ENCODE measurements at places on chromosomes 7 and 10.

- DNase-seq = no peak
- H3K4me3 ChIP-seq = no peak overlapping the region
- no peak overlapping the region for H3K27ac ChIP-seq
- no peaks in the 10 kb centered on the region for H3K36me3 ChIP-seq
- H3K4me1 ChIP-seq = no peaks in the 10 kb centered on the region
These were observed 361.7 kb upstream of the SEMA3C start for GRCh38 chr7:81280531-81280930.

DNA sequence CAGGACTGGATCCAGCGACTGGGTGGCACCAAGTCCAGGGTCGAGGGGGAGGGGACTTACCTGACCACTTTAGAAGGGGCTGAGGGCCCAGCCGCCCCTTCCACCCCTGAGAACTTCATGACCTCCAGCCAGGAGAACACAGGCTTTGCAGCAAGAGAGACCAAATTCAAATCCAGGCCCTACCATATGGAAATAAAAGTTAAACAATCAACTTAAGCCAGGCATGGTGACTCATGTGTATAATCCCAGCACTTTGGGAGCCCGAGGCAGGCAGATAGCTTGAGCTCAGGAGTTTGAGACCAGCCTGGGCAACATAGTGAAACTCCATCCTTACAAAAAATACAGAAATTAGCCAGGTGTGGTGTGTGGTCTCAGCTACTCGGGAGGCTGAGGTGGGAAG lies 61.9 kb downstream of the COL13A1 start:
- H3K36me3 ChIP-seq = no peaks in the 10 kb centered on the region
- no peak overlapping the region for H3K27ac ChIP-seq
- no peak overlapping the region for H3K4me3 ChIP-seq
- no peak for DNase-seq

DNA sequence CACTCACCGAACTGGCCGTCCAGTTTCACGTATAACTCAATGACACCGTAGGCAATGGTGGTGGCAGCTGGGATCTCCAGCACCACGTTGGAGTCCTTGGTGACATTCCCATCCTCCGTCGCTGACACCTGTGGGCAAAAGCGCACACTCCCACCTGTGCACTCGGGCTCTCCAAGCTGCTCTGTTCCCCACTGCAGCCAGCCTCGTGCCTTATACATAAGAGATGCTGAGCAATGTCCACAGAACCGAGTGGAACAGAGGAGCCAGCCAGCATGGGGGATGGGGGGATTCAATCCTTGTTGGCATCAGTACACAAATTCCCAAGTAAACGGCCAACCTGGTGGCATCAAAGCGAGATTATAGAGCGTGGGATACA lies 40.0 kb downstream of the GSDME start:
- H3K36me3 ChIP-seq = no peaks in the 10 kb centered on the region
- no peaks in the 10 kb centered on the region for H3K4me1 ChIP-seq
- no peak for DNase-seq
- no peaks in the 10 kb centered on the region for H3K27me3 ChIP-seq
- H3K4me3 ChIP-seq = no peak overlapping the region

DNA sequence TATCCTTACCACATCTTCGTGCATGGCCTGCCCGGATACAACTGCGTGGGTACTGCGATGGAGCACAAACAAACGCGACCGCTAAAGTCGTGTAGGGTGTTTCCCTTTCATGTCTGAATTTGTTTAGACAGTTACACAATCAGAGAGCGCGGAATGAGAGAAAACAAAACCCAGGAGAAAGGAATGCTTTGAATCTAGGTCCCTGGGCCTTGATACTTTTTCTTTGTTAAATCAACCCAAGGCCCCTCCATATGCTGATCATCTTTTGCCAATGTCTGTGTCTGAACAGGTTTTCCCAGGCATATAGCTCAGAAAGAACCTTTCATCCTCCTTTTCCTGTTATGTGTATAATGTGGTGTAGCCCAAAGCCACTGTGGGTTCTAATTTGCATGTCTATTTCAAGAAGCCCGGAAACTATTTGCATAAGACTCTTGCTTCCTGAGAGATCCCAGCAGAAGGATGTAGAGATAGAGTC lies 145.8 kb downstream of the FRMD4A start:
- no peak for DNase-seq
- H3K27ac ChIP-seq = no peak overlapping the region
- H3K4me1 ChIP-seq = no peaks in the 10 kb centered on the region
- no peaks in the 10 kb centered on the region for H3K27me3 ChIP-seq

GRCh38 chr10:42974693-42975002 lies 102.2 kb upstream of the RET start:
- DNase-seq = no peak
- H3K27ac ChIP-seq = no peak overlapping the region
- no peaks in the 10 kb centered on the region for H3K4me1 ChIP-seq
- no peaks in the 10 kb centered on the region for H3K27me3 ChIP-seq
- H3K4me3 ChIP-seq = no peak overlapping the region

GRCh38 chr10:114551636-114551972 lies 106.5 kb downstream of the ABLIM1 start:
- no peaks in the 10 kb centered on the region for H3K27me3 ChIP-seq
- no peak for DNase-seq
- H3K4me1 ChIP-seq = peaks cover 24% of the 10 kb centered on the region

All from body of pancreas (tissue), 4 donors.